ENCODE measurements at places on chromosomes 11 and 22. TPM values are rescaled to one million over a fixed set of nuclear protein-coding genes. Genes with fewer than 3 reads are reported as not detected.

STK33 gene
- total RNA-seq: 3.6 TPM

SORL1 gene
- 61.1 TPM for total RNA-seq

CARD10 gene
- total RNA-seq: 0.09 TPM

PRG3 gene
- not detected for total RNA-seq

HOATZ gene
- not detected for total RNA-seq

PGR gene
- not detected for total RNA-seq

DNA sequence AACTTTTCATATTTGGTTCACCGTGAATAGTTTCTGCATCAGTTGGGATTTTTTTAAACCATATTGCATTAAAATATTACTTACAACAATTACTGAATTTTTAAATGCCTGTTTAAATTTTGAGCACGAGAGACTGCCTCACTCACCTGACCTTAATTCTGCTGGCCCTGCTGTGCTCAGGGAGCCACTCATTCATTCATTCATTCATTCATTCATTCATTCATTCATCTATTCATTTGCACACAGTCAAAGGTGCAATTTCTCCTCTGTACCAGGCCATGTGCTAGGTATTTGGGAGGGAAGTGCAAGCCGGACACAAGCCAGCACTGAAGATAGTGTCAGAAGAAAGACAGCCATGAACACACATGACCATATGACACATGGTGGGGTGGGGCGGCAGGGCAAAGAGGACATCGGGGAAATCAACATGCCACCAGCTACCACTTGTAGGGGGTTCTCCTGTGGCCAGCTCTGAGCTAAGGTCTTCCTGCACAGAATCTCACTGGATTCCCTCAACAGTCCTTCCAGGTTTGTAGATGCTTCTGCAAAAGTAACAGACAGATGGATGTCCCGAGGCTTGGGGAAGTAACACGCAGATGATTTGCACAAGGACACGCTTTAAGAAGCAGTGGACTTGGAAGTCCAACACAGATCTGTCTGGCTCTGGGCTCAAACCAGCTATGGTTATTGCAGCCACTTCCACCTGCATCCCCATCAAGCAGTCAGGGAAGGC, 568 bp upstream of the CSF2RB start:
- peaks cover 16% of the 10 kb centered on the region for H3K27me3 ChIP-seq
- no peaks in the 10 kb centered on the region for H3K36me3 ChIP-seq
- H3K4me1 ChIP-seq: no peaks in the 10 kb centered on the region
- H3K4me3 ChIP-seq: no peak overlapping the region
- DNase-seq: no peak

GRCh38 chr11:128595221-128595620, 7.9 kb upstream of the ETS1 start:
- no peaks in the 10 kb centered on the region for H3K36me3 ChIP-seq
- no peak for DNase-seq
- H3K27me3 ChIP-seq: no peaks in the 10 kb centered on the region
- no peak overlapping the region for H3K27ac ChIP-seq

DNA sequence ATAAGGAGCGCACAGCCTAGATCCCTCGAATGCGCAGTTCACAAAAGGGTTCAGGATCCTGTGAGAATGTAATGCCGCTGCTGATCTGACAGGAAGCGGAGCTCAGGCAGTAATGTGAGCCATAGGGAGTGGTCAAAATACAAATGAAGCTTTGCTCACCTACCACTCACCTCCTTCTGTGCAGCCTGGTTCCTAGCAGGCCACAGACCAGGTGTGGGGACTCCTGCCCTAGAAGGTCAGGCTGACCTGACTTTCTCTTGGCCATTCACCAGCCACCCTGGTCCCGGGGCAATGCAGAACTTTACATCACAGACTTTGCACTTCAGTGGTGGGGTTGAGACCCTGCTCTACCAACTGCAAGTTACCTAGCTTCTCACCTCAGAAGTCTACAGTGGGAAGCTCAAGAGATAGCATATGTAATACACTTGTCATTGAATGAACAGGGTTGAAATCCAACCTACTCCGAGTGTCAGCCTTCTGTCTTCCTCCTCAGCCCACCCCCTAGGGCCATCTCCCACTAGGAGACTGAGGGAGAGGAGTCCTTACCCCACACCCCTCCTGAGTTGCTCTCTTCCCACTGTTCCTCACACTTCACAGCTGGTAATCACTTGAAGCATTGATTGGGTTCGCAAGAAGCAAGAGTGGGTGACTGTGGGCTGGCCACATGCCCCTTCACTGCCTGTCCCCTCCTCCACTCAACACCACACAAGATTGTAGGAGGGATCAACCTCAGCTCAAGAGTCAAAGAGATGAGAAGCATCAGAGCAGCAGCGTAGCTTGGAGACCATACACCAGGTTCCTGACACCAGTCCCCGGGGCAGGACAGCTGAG, 2.0 kb upstream of the KCNJ1 start:
- peak; percentile 61 for DNase-seq
- no peaks in the 10 kb centered on the region for H3K4me1 ChIP-seq
- peaks cover 2% of the 10 kb centered on the region for H3K27me3 ChIP-seq
- H3K4me3 ChIP-seq: no peak overlapping the region
- no peaks in the 10 kb centered on the region for H3K36me3 ChIP-seq
- no peak overlapping the region for H3K27ac ChIP-seq

GRCh38 chr11:2101171-2101675, 38.0 kb downstream of the IGF2 start:
- H3K4me1 ChIP-seq: peaks cover 3% of the 10 kb centered on the region
- H3K27ac ChIP-seq: no peak overlapping the region
- H3K27me3 ChIP-seq: peaks cover 3% of the 10 kb centered on the region
- H3K4me3 ChIP-seq: no peak overlapping the region
- no peak for DNase-seq

- H3K4me1 ChIP-seq: peaks cover 7% of the 10 kb centered on the region
- no peaks in the 10 kb centered on the region for H3K36me3 ChIP-seq
- no peak overlapping the region for H3K4me3 ChIP-seq
- no peak overlapping the region for H3K27ac ChIP-seq
- no peak for DNase-seq
These were observed 686 bp downstream of the USP2 start for GRCh38 chr11:119380827-119381180.

GRCh38 chr11:78474451-78474850, 56.8 kb upstream of the GAB2 start:
- no peaks in the 10 kb centered on the region for H3K4me1 ChIP-seq
- H3K27ac ChIP-seq: no peak overlapping the region
- no peaks in the 10 kb centered on the region for H3K27me3 ChIP-seq
- DNase-seq: no peak
- H3K36me3 ChIP-seq: peaks cover 40% of the 10 kb centered on the region

- no peaks in the 10 kb centered on the region for H3K4me1 ChIP-seq
- H3K27ac ChIP-seq: no peak overlapping the region
- no peaks in the 10 kb centered on the region for H3K36me3 ChIP-seq
- no peak overlapping the region for H3K4me3 ChIP-seq
These were observed 40.3 kb downstream of the PARVG start for GRCh38 chr22:44220727-44221680.

DNA sequence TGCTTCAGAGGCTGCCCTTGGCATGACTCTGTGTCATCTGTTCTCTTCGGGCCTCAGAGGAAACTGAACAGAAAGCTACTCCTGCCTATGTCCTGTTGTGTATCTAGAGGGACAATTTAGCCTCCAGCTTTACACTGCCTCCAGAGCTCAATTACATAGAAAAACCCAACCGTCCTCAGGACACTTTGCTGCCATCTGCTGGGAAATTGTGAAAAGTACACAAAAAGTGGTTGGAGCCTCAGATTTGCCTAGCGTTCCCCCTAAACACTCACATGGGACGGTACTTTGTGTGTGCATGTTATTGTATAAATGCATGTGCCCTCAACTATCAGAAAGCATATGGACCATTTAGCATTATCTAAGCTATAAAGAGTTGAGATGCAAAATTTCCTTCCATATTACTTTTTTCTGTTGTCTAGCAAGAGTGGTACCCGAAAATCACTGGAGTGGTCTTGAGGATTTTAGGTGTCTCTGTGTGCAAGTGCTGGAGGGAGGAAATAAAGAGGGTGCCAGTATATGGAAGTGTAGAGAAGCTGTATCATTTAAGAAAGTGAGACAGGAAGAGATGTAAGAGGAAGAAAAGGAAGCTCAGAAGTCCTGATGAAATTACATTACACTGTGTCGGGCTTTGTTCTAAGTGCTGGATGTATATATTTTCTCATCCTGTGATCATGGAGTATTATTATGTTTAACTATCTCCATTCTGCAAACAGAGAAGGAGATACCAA, 8.7 kb upstream of the MS4A4E start:
- no peak overlapping the region for H3K27ac ChIP-seq
- DNase-seq: peak; percentile 32
- H3K36me3 ChIP-seq: no peaks in the 10 kb centered on the region

GRCh38 chr11:82969811-82970210, 68.3 kb downstream of the DDIAS start:
- no peak overlapping the region for H3K4me3 ChIP-seq
- peaks cover 59% of the 10 kb centered on the region for H3K4me1 ChIP-seq
- no peak for DNase-seq
- H3K27ac ChIP-seq: peak overlapping the region; percentile 28
- H3K36me3 ChIP-seq: peaks cover 3% of the 10 kb centered on the region

DNA sequence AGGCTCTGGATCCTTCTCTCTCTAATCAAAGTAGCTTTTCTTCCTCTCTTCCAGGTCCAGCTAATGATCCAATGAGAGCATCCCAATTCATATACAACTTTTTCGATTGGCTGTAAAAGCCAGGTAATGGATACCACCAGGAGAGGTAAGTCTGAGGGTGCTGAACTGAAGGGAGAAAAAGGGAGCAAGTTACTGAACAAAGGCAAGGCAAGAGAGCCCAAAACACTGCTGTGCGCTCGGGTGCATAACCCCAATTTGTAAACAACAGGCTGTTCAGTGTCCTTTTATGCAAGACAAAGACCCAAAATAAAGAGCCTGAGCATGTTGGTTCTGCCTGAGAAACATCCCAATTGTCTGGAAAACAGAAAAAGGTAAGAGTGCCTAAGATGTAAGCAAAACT, 260.1 kb downstream of the DCDC1 start:
- DNase-seq: no peak
- no peaks in the 10 kb centered on the region for H3K4me1 ChIP-seq
- no peaks in the 10 kb centered on the region for H3K27me3 ChIP-seq
- H3K36me3 ChIP-seq: no peaks in the 10 kb centered on the region
- no peak overlapping the region for H3K4me3 ChIP-seq
- H3K27ac ChIP-seq: no peak overlapping the region

DNA sequence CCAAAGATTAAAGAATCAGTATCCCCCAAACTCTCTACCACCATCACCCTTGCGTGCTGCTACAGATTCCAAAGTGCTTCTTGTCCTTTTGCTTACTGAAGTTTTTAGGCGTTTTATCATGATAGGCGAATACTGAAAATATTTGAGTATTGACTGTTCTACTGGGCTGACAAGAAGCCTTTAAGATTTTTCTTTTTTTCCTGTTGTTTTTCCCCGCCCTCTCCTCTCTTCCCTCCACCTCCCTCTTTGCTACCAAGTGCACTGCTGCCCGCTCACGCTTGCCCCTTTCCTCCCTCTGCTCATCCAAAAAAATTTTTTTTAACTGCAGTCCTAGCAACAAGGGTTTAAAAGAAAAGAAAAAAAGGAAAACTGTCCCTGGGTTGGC, 679 bp downstream of the SPCS2 start:
- no peak for DNase-seq
- peaks cover 48% of the 10 kb centered on the region for H3K4me1 ChIP-seq
- H3K4me3 ChIP-seq: peak overlapping the region; percentile 99
- H3K36me3 ChIP-seq: peaks cover 33% of the 10 kb centered on the region
- H3K27me3 ChIP-seq: no peaks in the 10 kb centered on the region
- H3K27ac ChIP-seq: peak overlapping the region; percentile 95

DNA sequence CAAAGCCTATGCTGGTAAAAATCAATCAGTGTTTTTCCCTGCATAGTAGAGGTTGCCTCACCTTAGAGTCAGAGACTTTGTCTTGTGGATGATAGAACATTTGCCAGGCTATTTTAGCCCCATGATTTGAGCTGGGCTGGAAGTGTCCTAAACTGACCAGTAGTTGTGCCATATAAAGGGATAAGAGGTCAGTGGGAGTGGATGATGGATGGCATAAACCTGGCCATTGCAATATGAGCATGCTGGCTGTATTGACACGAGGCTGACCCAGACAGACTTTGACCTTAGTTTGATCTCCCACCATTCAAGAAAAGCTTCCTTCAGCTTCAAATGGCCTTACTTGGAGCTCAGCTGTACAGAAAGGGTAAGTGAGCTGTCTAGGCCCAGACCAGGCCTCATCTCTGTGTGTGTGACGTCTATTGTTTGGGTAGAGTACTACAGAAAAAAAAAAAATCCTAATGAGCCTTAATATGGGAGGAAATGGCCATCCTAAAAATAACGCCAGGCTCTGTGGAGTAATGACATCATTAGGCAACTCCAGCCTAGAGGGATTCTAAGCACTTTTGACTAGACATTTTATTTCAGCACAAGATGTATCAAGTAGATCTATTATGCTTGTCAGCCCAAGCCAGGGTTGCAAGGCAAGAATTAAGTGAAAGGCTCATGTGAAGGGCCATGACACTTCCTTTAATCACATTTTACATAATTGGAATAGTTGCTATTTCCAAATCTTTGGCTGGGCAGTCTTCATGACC, 51.3 kb upstream of the CADM1 start:
- no peaks in the 10 kb centered on the region for H3K36me3 ChIP-seq
- no peak overlapping the region for H3K4me3 ChIP-seq
- peaks cover 1% of the 10 kb centered on the region for H3K27me3 ChIP-seq
- H3K27ac ChIP-seq: no peak overlapping the region

DNA sequence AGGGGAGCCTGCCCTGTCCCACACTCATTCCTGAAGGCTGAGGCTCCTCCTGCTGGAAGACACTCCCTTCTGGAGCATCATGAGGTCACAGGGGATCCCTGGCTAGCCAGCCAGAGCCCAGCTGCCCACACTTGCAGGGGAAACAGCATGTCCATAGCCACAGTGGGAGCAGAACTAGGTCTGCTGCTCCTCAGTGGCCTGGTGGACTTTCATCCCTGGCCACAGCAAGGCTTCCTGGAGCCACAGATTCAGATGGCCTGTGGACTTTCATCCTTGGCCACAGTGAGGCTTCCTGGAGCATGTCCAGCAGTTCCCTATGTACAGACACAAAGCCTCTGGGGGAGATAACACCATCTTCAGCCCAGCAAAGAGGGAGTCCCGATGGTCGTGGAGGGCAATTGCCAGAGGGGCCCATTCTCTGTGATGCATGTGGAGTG, 5.9 kb upstream of the APOL6 start:
- no peaks in the 10 kb centered on the region for H3K27me3 ChIP-seq
- H3K4me1 ChIP-seq: peaks cover 13% of the 10 kb centered on the region
- no peak overlapping the region for H3K4me3 ChIP-seq
- no peak overlapping the region for H3K27ac ChIP-seq
- no peaks in the 10 kb centered on the region for H3K36me3 ChIP-seq

DNA sequence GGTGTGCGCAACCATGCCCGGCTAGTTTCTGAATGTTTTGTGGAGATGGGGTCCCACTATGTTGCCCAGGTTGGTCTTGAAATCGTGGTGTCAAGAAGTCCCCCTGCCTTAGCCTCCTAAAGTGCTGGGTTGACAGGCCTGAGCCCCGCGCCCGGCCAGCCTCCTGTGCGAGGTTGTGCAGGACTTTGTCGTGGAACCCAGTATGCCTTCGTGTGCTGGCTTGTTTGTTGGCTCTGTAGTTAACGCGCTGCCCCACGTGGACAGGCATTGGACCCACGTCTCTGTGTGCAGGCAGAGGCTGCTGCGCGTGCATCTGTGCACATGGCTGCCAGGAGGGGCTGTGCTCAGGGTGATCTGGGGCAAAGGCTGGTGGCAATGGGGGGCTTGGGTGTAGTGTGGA, 33.9 kb upstream of the ZNF195 start:
- H3K4me3 ChIP-seq: no peak overlapping the region
- H3K36me3 ChIP-seq: no peaks in the 10 kb centered on the region
- peaks cover 2% of the 10 kb centered on the region for H3K4me1 ChIP-seq
- H3K27ac ChIP-seq: no peak overlapping the region
- H3K27me3 ChIP-seq: no peaks in the 10 kb centered on the region
- no peak for DNase-seq

GRCh38 chr11:36354221-36355003, 58.3 kb downstream of the PRR5L start:
- H3K4me3 ChIP-seq: no peak overlapping the region
- no peak overlapping the region for H3K27ac ChIP-seq
- peaks cover 52% of the 10 kb centered on the region for H3K4me1 ChIP-seq
- peaks cover 30% of the 10 kb centered on the region for H3K27me3 ChIP-seq
